ENCODE measurements at places on chromosomes 4 and X.

DNA sequence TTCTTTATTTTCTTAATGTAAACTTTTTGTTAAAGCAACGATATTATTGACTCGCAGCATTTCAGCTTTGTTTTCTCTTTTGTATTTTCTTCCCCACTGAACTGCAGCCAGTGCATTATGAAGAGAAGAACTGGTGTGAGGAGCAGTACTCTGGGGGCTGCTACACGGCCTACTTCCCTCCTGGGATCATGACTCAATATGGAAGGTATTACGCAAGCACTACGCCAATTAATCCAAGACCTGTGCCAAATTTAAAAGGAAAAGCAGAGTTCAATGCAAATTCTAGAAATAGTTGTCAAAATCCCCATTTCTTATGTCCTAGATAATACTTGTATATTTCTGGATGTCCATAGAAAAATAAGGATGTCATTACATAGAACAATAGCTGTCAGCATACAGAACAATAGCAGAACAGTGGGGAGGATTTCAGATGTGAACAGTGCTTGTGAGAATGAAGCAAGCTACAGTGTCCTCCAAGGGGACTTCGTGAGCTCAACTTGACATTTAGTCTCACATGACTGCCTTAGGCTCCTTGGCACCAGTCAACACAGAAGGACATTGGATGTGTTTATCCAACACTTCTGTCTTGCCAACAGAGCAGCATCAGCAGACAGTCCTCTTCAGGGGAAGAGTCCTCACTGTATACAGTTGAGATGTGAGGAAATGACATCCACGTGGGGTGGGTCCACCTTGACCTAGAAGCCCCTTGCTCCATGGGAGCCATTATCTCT lies 85.9 kb downstream of the MAOA start:
- peaks cover 53% of the 10 kb centered on the region for H3K27me3 ChIP-seq
- no peak for DNase-seq
- H3K36me3 ChIP-seq, result no peaks in the 10 kb centered on the region
- no peaks in the 10 kb centered on the region for H3K4me1 ChIP-seq
- no peak overlapping the region for H3K4me3 ChIP-seq

DNA sequence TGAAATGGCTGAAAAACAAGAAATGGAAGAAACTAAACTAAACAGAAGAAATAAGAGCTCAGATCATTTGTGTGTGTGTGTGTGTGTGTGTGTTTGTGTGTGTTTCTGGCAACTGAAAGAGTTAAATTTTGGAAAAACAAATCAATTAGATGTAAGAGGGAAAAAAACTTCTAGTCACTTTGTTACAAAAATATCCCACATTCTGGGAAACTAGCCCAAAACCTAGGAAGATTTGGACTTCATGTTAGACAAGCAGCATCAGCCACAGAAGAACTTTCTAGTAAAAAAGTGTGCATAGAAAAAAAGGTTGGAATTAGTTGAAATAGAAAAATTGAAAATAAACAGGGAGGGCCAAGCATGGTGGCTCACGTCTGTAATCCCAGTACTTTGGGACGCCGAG lies 111.6 kb upstream of the PRKG2 start:
- no peak overlapping the region for H3K4me3 ChIP-seq
- no peaks in the 10 kb centered on the region for H3K36me3 ChIP-seq
- no peak for DNase-seq
- H3K27me3 ChIP-seq, result peaks cover 34% of the 10 kb centered on the region
- no peaks in the 10 kb centered on the region for H3K4me1 ChIP-seq

DNA sequence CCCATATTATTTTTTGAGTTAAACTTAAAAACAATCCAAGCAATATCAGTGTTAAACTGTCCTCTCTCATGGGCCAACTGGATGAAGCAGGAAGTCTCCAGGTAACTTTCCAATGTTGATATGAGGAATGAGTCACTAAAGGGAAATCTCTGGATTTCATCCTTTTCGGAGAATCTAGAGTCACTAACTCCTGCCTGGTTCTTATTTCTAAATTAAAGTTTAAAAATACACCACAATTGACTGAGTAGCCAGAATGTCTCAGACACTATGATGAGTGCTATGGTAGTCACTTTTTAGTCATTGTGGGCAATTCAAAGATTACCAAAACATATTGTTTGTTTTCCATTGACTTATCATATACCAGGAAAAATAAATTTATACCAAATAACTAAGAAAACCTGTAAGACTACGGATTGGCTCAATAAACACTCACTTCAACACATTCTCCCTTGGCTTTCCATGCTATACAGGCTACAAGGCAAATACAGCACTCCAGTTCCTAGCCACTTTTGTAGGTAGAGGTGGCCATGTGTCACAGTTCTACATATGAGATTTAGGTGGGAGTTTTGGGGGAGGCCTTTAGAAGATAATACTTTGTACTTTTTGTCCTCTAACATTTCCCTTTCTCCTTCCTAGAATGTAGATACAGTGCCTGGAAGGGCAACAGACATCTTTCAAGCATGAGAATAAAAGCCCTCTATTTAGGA lies 8.6 kb downstream of the SLC9B2 start:
- H3K27me3 ChIP-seq, result no peaks in the 10 kb centered on the region
- DNase-seq, result no peak
- no peak overlapping the region for H3K4me3 ChIP-seq
- peaks cover 80% of the 10 kb centered on the region for H3K36me3 ChIP-seq
- H3K27ac ChIP-seq, result peak overlapping the region; percentile 56

DNA sequence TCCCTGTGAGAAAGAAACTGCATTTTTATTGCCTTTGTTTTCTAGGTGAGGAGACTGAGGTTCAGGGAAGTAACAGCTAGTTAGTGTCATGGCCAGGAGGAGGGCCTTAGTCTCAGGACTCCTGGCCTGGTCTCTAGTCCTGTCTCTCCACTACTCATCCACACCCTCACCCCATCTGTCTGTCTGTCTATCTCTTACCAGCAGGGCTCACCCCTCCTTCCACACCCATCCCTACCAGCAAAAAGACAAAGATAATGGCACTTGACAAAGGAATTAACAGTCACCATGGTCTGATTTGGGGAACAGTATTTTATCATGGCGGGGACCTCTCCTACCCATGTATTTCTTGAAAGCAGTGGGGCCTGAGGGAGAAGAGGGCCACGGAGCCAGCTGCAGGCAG lies 125.8 kb downstream of the REPS2 start:
- H3K4me1 ChIP-seq, result no peaks in the 10 kb centered on the region
- no peak overlapping the region for H3K27ac ChIP-seq
- peaks cover 74% of the 10 kb centered on the region for H3K27me3 ChIP-seq

- DNase-seq, result no peak
- no peak overlapping the region for H3K27ac ChIP-seq
- peaks cover 2% of the 10 kb centered on the region for H3K4me1 ChIP-seq
- H3K27me3 ChIP-seq, result peaks cover 4% of the 10 kb centered on the region
- H3K36me3 ChIP-seq, result no peaks in the 10 kb centered on the region
Observed at GRCh38 chr4:40831146-40831907, 81.6 kb downstream of the NSUN7 start.

DNA sequence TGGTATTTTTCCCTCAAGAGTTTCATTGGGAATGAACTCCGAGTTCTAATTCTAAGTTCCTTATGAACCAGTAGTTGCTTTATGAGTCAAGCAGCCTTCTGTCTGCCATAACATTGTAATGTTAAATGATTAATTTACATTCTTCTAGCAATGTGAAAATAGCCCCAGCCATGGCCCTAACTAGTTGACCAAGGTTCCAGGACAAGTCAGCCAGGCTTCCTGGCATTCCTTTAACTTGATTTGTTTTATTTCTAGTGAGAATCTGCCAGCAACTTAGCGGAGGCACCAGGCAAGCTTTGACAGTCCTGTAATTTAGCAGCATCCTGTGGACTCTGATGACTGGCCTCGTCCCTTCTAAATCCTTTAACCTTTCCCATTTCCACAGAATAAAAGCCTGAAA lies 69.0 kb downstream of the GLRA2 start:
- H3K36me3 ChIP-seq, result no peaks in the 10 kb centered on the region
- peaks cover 50% of the 10 kb centered on the region for H3K27me3 ChIP-seq

- DNase-seq, result no peak
- no peak overlapping the region for H3K4me3 ChIP-seq
- no peak overlapping the region for H3K27ac ChIP-seq
- peaks cover 3% of the 10 kb centered on the region for H3K4me1 ChIP-seq
- H3K36me3 ChIP-seq, result no peaks in the 10 kb centered on the region
Observed at GRCh38 chrX:153375571-153375970, 25.6 kb downstream of the PNMA6E start.

DNA sequence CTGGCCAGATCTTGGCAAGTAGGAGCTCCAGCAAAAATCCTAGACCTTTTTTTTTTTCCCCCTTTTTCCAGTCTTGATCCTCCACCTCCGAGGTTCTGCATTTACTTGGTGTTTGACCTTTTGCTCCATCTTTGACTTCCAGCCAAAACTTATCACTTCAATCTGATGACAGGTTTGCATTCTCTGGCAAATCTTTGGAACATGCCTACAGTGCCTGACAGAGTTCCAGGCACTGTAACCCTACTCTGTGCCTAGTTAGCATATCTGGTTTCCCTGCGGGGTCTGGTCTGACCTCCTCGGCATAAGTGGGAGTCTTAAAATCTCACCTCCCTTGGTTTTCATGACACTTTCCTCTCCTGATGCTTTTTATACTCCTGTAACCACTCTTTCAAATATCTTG lies 39.4 kb upstream of the NR3C2 start:
- H3K4me3 ChIP-seq, result no peak overlapping the region
- no peak for DNase-seq
- H3K27ac ChIP-seq, result no peak overlapping the region
- H3K4me1 ChIP-seq, result no peaks in the 10 kb centered on the region
- no peaks in the 10 kb centered on the region for H3K36me3 ChIP-seq

DNA sequence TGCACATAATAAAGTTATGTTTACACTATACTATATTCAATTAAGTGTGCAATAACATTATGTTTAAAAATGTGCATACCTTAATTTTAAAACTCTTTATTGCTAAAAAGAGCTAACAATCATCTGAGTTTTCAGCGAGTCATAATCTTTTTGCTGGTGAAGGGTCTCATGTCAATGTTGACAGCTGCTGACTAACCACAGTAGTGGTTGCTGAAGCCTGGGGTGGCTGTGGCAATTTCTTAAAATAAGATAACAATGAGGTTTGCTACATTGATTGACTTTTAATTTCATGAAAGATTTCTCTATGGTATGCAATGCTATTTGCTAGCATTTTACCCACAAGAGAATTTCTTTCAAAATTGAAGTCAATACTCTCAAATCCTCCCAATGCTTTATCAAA lies 58.6 kb downstream of the C4orf46 start:
- DNase-seq, result no peak
- H3K36me3 ChIP-seq, result no peaks in the 10 kb centered on the region
- no peak overlapping the region for H3K4me3 ChIP-seq

- peaks cover 78% of the 10 kb centered on the region for H3K36me3 ChIP-seq
- H3K27me3 ChIP-seq, result no peaks in the 10 kb centered on the region
- peak overlapping the region; percentile 62 for H3K4me3 ChIP-seq
- H3K4me1 ChIP-seq, result peaks cover 61% of the 10 kb centered on the region
- peak; percentile 61 for DNase-seq
Observed at GRCh38 chr4:3201718-3202702, 46.9 kb upstream of the MSANTD1 start.

GRCh38 chrX:1074755-1075154 lies 137.7 kb downstream of the CRLF2 start:
- H3K4me3 ChIP-seq, result no peak overlapping the region
- H3K27me3 ChIP-seq, result peaks cover 18% of the 10 kb centered on the region

- no peaks in the 10 kb centered on the region for H3K36me3 ChIP-seq
- H3K27ac ChIP-seq, result no peak overlapping the region
- no peaks in the 10 kb centered on the region for H3K4me1 ChIP-seq
- no peak for DNase-seq
- no peak overlapping the region for H3K4me3 ChIP-seq
- peaks cover 23% of the 10 kb centered on the region for H3K27me3 ChIP-seq
Observed at GRCh38 chrX:79630033-79631009, 263.2 kb upstream of the ITM2A start.

GRCh38 chr4:183398298-183399125 lies 45.9 kb upstream of the CDKN2AIP start:
- DNase-seq, result peak; percentile 80
- peaks cover 32% of the 10 kb centered on the region for H3K4me1 ChIP-seq
- H3K36me3 ChIP-seq, result no peaks in the 10 kb centered on the region
- H3K27ac ChIP-seq, result peak overlapping the region; percentile 86

- no peaks in the 10 kb centered on the region for H3K36me3 ChIP-seq
- H3K4me1 ChIP-seq, result no peaks in the 10 kb centered on the region
- no peak overlapping the region for H3K4me3 ChIP-seq
- no peak for DNase-seq
- no peak overlapping the region for H3K27ac ChIP-seq
Observed at GRCh38 chr4:56607926-56608325, 73.2 kb downstream of the HOPX start.

DNA sequence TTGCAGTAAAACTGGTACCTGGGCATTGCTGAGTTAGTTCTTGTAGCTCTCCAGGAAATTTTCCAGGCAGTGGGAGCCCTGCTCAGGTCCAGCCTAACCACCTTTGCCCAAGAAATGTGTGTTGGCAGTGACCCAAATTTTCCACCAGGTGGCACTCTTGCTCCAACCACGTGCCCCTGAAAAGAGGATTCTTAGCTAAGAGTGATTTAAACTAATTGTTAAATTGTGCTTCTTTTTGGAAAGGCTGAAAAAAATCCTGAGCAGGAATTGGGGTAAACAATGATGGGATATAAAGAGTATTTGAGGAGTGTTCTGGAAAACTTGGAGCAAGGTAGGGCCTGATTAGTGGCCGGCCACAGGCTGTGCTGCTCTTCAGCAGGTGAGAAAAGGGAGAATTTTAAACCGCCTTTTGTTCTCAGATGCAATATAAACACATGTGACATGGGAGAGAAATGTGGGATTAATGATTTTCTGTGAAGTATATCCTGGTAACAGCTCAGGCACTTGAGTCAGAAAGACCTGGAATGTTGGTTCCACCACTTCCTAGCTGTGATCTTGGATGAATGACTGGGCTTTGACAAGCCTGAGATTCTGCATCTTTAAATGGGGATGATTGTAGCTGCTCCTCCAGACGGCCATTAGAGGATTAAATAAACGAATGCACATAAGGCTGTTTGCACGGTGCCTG lies 219.6 kb downstream of the PTTG2 start:
- peak; percentile 83 for DNase-seq
- H3K27ac ChIP-seq, result no peak overlapping the region
- no peaks in the 10 kb centered on the region for H3K36me3 ChIP-seq
- H3K27me3 ChIP-seq, result no peaks in the 10 kb centered on the region
- no peak overlapping the region for H3K4me3 ChIP-seq

- no peaks in the 10 kb centered on the region for H3K27me3 ChIP-seq
- H3K27ac ChIP-seq, result no peak overlapping the region
- DNase-seq, result no peak
- H3K36me3 ChIP-seq, result peaks cover 59% of the 10 kb centered on the region
Observed at GRCh38 chr4:122224348-122224747, 72.2 kb downstream of the BLTP1 start.

GRCh38 chrX:16123222-16123786 lies at the start of gene GRPR:
GRPR (plus strand) TSS chrX:16123565; CDS start chrX:16123954, 389 bp downstream.
- no peak within 1 kb of the TSS for H3K27ac ChIP-seq
- DNase-seq, result peak; percentile 66
- no peaks in the 10 kb centered on the region for H3K36me3 ChIP-seq
- H3K4me3 ChIP-seq, result no peak within 1 kb of the TSS

All from activated T-cell treated with anti-CD3 and anti-CD28 coated beads, Interleukin-2, amount 50 U/mL, for 24 hours (primary cell).